Skeletal muscle cell (primary cell): ENCODE measurements at places on chromosomes 3 and 15.
A peak's percentile ranks its signal among the peaks of the same experiment; 100 is the strongest.

DNA sequence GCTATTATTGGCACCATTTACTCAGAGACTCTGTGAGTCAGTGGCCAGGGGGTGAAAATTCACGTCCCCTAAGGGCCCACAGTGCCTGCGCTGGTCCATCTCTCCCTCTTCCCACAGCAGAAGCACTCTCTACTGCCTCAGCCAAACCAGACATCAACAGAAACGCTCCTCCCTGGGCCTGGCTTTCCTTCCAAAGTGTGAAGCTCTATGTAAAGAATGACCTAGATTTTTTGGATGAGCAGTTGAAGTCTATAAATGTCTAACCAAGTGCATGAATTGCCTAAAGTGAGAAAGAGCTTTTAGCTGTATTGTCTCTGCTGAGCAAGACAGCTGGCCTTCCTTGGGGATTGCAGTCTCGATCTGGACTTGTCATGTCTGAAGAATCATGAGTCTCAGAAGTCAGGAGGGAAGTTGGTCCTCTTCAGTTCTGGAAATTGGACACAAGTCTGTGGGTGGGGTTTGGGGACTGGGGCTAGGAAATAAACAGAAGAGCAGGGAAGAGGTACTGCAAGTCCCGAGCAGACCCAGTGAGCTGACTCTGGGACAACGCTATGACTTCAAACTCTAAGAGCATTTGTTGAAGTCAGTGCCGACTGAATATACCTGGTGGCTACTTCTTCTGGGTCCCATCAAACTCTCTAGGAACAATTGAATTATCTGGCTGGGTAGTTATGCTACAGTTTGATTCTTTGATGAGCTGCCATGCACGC lies 29.0 kb downstream of the RASGRP1 start:
- peak; percentile 85 for DNase-seq

- no peak for DNase-seq
These were observed 65.7 kb upstream of the FRMD4B start for GRCh38 chr3:69451594-69451993.

DNA sequence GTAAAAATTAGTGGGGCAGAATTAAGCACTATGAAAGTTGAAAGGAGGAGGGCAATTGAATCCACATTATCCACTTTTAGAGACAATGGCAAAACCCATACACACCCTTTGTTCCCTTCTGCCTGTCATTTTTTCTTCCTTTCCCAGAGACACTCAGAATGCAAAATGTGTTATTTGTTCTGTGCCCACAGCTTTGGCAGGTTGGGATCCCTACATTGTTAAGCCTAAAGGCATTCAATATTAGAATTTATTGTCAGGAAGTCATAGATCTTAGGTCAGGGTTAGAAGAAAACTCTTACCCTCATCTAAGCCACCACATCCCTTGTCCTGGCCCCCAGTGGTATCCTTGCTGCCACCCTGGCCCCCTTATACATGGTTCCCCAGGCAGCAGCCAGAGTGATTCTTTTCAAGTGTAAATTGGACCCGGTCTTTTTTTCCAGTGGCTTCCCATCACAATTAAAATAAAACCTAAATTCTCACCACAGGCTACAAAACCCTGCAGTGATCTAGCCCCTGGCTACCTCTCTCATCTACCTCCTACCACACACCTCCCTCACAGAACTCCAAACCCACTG lies 470.1 kb upstream of the ATP11B start:
- DNase-seq: no peak

DNA sequence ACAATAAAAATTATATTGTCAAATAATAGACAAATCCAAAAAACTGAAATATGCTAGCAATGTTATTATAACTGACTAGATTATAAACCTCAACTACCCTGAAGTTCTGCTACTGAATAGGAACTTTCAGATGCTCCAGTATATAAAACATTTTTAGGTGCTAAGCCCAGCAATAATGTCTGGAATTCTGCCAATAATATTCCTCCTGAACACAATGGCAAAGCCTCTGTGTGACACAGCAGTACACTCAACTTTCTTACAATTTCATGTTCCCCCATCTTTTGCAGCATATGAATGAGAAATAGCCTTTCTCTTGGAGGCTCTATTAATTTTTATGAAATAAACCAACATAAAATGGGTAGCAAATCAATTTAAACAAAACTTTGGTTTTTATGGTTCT lies 29.5 kb downstream of the ATOSA start:
- no peak for DNase-seq

DNA sequence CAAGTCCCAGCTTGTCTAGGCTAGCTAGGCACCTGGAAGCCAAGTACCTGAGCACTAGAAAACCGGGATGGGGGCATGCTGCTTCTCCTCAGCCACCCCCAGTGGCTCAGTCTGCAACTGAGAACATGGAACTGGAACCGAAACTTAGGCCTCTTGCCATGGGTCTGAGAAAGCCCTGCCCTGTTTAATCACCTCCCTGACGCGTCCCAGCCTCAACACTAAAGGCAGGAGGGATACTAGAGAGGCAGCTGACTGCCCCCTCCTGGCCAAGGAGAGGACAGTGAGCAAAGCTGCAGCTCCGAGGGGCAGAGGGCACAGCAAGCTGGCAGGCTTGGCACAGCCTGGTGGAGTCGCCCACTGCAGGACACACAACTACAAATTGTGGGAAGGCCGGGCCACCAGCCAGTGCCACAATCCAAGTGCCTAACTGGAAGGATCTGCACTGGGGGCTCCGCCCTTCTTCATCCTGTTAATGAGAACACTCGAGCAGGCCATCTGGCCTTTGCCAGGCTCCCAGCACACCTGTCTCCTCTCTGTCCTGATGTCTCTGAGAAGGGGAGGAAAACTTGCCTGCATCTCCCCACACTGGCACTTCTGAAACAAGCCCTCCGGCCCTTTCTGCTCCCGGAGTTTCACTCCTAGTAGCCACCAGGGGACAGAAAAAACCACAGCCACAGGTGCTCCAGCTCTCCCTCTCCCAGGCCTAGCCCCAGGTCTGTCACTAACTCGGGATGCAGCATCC lies 53.7 kb downstream of the BDH1 start:
- DNase-seq: no peak

DNA sequence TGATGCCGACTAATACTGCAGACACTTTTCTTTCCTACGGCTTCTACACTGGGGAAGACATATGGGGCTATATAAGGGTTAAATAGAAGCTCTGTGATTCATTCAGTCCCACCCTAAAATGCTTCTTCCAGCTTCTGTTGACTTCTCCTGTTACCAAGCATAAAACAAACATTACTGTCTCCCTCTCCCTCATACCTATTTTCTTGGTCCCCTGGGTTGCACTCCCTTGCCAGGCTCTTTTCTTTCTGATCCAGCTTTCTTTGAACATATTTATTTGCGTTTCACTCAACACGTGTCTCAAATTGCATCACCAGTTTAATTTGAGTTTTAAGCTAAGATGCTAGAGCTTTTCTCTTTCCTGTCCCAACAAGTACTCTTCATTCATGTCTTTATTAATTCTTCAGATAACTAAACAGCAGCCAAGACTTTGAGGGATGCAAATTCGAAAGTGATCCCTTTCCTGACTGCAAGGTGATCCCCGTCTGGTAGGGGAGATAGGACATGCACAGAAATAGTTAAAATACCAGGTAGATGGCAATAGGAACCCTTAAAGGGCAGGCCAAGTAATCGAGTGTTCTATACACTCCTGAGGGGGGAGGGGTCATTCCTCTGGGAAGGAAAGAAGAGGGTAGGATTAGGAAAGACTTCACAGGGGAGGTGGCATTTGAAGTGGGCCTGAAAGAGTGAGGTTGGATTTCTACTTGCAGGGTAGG lies 198.6 kb upstream of the BCL6 start:
- no peak for DNase-seq

GRCh38 chr15:78069462-78070029 lies 8.0 kb downstream of the TBC1D2B start:
- DNase-seq: no peak

DNA sequence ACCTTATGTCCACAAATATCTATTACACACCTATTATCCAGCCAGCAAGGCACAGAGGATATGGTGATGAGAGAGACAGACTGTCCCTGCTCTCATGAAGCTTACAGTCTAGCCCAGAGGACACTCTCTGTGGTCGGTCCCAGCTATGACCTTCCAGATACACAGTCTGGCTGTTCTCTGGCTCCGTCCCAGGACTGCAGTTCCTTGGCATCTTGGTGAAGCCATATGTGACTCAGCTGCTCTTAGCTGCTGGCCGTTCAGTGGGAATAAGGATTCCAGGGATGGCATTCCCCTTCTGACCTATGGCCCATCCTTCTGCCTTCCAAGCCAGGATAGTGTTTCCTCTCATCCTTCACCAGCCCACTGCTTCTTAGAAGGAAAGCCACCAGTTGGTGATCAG lies 30.8 kb downstream of the MEX3B start:
- DNase-seq: no peak

GRCh38 chr3:15287565-15288330 lies 44.6 kb downstream of the SH3BP5 start:
- DNase-seq: peak; percentile 93

GRCh38 chr15:99123713-99124451 lies 19.0 kb downstream of the SYNM start:
- DNase-seq: peak; percentile 93

DNA sequence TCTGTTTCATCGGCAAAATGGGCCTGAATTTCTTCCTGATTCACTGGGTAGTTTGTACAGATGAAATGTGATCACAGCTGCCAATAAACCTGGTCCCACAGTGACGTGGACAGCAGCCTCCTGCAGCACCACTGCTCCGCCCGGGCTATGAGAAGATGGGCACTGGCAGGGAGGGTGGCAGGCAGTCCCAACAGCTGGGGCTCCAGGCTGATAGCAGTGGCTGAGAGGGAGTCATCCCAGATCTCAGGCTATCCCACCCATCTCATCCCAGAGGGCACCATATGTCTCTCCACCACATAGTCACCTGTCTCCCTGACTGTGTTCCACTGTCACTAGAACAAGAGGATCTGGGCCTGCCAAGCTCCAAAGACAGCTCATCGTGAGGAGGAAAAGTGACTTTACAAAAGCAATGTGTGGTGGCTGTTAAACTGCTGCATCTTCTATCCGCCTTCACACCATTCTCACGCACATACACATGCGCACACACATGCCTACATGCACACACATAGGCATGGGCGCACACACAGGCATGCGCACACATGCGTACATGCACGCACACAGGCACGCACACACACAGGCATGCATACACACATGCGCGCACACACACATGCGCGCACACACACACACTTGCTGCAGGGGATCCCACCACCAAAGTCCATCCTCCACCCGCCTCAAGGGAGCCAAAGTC lies 46.2 kb downstream of the RGMA start:
- DNase-seq: no peak

GRCh38 chr3:46025139-46025538 lies 2.1 kb downstream of the XCR1 start:
- DNase-seq: no peak

GRCh38 chr3:133401374-133402135 lies 1.7 kb downstream of the BFSP2 start:
- no peak for DNase-seq

DNA sequence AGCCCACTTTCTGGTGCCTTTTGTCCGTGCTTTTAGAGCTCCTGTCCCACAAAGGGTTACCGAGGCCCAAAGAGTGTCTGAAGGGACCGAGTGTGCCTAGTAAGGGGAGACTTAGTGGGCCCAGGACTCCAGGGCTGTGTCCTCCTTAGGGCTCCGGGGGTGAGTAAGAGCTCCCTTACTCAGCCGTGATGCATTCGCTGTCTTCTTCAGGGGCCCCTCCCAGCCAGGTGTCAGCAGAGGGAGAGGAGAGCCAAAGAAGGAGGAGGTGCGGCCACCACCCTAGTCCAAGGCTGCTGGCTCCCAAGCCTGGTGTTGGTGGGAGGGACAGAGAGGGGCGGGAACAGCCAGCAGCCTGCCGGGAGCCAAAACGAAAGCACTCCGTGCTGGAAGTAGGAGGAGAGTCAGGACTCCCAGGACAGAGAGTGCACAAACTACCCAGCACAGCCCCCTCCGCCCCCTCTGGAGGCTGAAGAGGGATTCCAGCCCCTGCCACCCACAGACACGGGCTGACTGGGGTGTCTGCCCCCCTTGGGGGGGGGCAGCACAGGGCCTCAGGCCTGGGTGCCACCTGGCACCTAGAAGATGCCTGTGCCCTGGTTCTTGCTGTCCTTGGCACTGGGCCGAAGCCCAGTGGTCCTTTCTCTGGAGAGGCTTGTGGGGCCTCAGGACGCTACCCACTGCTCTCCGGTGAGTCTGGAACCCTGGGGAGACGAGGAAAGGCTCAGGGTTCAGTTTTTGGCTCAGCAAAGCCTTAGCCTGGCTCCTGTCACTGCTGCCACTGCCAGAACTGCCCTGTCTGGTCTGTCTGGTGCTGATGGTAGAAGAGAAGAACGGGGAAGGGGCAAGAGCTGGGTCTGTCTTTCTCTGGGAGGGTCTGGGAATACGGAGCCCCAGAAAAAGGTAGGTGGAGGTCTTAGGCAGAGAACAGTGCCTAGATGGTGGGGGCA lies at the start of gene IL17RC:
TSS of gene IL17RC (plus strand) at position 365 of the 947 bp plus-strand sequence. CDS start at position 583, 218 bp downstream.
- DNase-seq: peak; percentile 87

DNA sequence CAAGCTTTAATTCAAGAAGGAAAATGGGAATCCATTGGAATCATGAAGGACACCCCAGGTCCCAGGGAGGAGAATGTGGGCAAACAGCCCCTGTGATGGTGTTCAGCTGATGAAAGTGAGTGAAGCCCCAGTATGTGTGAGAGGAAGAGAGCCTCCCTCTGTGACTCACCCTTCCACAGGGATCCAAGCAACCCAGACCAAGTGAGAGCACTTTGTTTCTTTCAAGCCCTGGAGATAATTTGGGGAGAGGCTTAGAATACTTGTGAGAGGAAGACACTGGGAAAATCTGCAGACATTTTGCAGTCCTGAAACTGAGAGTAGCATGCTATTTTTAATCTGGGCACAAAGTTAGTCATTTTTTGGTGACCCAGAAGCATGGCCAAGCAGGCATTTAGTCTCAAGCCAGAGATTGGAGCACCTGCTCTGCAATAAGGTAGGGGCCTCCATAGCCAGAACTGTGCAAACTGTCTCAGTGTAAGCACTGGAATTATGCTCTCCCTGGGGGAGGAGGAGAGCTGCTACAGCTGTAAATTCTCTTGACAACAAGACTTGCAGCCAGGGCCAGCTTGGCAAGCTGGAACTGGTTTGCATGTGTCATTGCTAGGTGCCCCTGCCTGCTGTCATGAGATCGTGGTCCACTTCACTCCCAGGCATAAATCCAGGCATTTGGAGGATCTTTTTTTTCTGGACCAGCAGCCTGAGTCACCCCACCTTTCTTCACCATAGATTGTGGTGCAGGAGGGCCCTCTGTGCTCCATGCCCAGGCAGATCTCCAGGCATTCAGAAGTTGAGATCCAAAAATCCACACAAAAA lies 537.8 kb upstream of the DPPA4 start:
- no peak for DNase-seq

GRCh38 chr3:16288664-16289063 lies 23.7 kb downstream of the OXNAD1 start:
- no peak for DNase-seq

DNA sequence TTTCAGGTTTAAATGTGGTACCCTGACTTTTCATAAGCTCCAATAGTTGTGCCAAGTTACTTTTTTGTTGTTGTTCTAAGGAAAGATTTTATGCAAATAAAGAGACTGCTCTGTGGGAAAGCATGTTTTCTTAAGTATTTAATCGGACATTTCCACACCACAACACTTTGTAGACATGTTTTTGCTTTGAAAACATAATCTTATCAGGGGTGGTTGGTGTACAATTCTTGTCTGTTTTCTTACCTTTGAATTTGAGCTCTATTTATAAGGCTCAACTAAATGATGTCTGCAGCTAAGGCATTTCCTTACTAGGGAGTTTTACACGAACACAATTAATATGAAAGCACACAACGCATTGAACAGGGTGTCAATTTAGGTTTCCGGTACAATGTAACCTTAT lies 81.5 kb upstream of the CDIN1 start:
- no peak for DNase-seq

GRCh38 chr3:152093901-152094300 lies 174.8 kb upstream of the MBNL1 start:
- no peak for DNase-seq
